Nephron progenitor cell (in vitro differentiated cells): ENCODE measurements at places on chromosomes 2 and 18.

DNA sequence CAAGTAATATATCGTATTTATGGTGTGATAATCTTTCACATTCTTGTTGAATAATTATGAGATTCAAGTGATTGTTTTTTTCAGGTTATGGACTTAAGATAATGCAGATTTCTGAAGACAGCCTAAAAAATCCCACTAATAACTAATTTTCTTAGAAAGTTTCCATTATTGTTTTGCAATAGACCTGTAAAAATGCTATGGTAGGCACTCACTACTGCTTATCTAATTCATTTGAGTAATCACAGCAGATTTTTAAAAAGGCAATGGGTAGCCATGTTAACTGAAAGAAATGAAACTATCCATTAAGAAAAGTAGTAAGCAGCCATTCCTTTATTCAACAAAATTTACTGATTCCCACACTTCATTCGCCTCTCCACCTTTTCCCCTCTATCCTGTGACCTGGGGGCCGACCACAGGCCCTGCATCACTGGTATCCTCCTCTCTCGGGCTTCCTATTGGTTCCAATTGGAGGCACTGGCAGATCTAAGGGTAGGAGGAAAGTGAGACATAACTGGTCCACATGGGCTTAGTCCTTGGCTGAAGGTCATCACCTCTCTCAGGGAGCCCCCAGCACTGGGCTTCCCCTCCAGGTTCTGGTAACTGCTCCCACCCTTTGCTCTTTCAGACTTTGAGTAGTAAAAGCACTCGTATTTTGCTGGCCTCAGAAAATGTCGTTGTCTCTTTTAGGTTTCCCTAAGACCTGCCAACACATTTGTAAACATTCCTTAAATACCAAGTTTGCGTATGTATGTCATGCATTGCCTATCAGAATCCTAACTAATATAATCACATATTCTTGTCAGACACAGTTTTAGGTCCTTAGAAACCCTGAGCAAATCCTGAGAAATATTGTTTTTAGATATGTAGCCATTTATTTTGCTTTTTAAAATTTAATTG lies 18.5 kb downstream of the RBMS1 start:
- DNase-seq, result no peak

GRCh38 chr18:56431551-56431950 lies 206.8 kb downstream of the TXNL1 start:
- no peak for DNase-seq

GRCh38 chr2:235300368-235301201 lies 193.3 kb upstream of the AGAP1 start:
- DNase-seq, result no peak

- peak; percentile 66 for DNase-seq
Observed at GRCh38 chr2:104790100-104790811, 63.7 kb upstream of the POU3F3 start.

GRCh38 chr2:64383881-64384280 lies 70.1 kb upstream of the LGALSL start:
- no peak for DNase-seq

GRCh38 chr2:11228692-11229091 lies 73.4 kb downstream of the SLC66A3 start:
- no peak for DNase-seq

DNA sequence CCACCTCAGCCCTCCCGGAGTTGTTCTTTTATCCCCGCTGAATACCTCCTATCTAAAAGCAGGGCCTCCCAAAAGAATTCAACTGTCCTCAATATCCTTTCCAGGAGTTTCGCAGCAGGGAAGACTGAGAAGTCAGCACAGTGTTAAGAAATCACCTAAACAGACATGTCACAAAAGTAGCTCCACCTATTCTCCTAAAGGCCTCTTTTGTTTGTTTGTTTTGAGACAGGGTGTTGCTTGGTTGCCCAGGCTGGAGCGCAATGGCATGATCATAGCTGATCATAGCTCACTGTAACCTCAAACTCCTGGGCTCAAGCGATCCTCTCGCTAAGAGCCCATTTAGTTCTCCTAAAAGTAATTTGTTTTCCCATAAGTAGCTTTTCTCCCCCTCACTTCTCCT lies 53.8 kb downstream of the TEX44 start:
- no peak for DNase-seq
